Left ventricle myocardium inferior (tissue), 1 donor: ENCODE measurements at places on chromosomes 3 and 15. TPM values are rescaled to one million over a fixed set of nuclear protein-coding genes. Genes with fewer than 3 reads are reported as not detected.

Gene GFM1
- 60.5 TPM for total RNA-seq

Gene NDUFB4
- total RNA-seq, result 556 TPM

DNA sequence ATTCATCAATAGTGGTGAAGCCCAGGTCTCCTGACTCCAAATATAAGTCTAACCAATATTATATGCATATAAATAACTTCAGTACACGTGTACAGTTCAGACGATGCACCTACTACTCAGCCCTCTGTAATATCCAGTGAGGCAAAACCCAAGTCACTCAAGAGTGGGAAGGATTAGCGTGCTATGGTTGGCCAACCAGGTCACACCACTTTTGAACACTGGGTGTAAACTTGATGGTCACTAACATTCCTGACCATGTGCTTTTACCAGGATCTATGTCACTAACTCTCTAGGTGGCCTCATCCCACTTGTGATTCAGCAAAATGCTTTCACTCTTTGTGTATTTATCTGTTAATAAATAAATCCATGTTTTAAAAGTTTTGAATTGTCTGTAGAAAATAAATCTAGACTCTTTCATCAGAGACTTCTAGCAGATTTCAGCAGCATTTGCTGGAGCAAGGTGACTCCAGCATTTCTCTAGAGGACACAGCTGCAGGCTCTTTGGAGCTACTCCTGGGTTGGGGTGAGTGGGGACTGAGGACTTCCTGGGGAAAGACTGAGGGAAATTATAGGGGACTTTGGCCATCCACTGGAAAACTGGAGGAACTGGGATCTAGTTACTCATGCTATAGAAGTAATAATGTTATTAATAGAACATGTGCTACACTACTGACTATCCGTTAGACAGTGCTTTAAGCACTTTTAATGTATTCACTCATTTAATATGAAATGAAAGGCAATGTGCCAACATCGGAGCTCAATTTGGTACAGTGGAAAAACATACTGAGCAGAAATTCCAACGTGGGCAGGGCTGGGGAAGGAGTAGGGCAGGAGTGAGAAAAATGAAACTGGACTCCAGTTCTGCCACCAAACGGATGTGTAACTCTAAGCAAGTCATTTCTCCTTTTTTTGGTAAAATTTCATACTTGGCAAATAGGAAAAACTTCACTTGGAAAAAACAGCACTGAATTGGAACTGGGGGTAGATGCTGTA lies 97.9 kb downstream of the RORA start:
- DNase-seq, result no peak
- no peaks in the 10 kb centered on the region for H3K27me3 ChIP-seq
- no peak overlapping the region for H3K4me3 ChIP-seq

DNA sequence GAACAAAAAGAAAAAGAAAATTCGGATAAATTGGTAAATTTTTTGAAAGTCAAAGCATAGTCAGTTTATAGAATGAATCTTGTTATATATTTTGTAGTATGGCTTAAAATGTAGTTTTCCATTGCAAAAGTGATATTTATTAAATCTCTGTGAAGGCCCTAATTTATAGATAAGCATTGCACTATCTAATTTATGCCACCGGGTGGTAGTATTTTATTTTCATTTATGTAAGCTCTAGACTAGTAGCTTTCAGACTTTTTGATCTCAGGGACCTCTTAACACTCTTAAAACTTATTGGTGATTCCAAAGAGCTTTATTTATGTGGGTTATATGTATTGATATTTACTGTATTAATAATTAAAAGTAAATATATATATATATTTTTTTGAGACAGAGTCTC lies 133.9 kb upstream of the LRRFIP2 start:
- no peak overlapping the region for H3K4me3 ChIP-seq
- DNase-seq, result no peak
- H3K27me3 ChIP-seq, result no peaks in the 10 kb centered on the region
- peaks cover 25% of the 10 kb centered on the region for H3K36me3 ChIP-seq
- H3K27ac ChIP-seq, result no peak overlapping the region
- H3K4me1 ChIP-seq, result peaks cover 51% of the 10 kb centered on the region

DNA sequence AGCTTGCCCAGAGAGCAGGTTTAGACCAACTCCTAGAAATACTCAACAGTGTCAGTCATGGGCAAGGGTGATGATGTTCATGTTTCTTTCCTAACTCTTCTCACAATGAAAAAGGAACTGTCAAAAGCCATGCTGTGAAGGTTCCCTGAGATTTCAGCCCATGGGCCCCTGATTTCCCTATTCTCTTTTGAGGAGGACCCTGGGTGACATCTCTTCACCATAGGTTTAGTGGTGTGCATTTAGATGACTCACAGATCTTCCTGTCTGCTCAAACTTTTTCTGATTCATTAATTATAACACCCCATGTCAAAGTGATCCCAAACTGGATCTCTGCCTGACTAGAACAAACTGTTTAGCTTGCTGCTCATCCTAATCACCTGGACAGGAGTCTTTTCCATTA lies 108.0 kb downstream of the BBX start:
- H3K27me3 ChIP-seq, result no peaks in the 10 kb centered on the region
- no peak overlapping the region for H3K4me3 ChIP-seq
- H3K4me1 ChIP-seq, result peaks cover 50% of the 10 kb centered on the region
- H3K36me3 ChIP-seq, result no peaks in the 10 kb centered on the region

Gene IRAK2
- total RNA-seq, result 2.0 TPM

GRCh38 chr3:17307482-17307881 lies 422.7 kb downstream of the PLCL2 start:
- no peaks in the 10 kb centered on the region for H3K36me3 ChIP-seq
- no peak overlapping the region for H3K27ac ChIP-seq
- DNase-seq, result no peak
- H3K4me1 ChIP-seq, result peaks cover 7% of the 10 kb centered on the region

DNA sequence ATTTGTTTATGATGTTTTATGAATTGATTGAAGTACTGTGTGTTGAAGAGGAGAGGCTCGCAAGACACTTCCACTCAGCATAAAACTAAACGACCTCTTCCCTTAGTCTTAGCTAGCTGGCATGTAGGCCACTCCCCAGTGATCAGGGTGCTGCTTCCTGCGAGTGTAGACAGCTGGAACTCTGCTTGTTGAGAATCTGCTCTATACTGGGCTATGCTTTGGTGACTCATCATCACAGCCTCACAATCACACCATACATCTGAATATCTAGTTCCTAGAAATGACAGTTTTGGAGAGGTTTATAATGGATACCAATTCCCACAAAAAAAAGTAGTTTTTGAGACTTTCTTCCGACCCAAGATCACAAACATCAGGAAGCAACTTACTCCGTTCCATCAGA lies 1.5 kb upstream of the SLC24A5 start:
- H3K4me3 ChIP-seq, result no peak overlapping the region
- peaks cover 14% of the 10 kb centered on the region for H3K27me3 ChIP-seq
- no peaks in the 10 kb centered on the region for H3K36me3 ChIP-seq
- DNase-seq, result no peak

DNA sequence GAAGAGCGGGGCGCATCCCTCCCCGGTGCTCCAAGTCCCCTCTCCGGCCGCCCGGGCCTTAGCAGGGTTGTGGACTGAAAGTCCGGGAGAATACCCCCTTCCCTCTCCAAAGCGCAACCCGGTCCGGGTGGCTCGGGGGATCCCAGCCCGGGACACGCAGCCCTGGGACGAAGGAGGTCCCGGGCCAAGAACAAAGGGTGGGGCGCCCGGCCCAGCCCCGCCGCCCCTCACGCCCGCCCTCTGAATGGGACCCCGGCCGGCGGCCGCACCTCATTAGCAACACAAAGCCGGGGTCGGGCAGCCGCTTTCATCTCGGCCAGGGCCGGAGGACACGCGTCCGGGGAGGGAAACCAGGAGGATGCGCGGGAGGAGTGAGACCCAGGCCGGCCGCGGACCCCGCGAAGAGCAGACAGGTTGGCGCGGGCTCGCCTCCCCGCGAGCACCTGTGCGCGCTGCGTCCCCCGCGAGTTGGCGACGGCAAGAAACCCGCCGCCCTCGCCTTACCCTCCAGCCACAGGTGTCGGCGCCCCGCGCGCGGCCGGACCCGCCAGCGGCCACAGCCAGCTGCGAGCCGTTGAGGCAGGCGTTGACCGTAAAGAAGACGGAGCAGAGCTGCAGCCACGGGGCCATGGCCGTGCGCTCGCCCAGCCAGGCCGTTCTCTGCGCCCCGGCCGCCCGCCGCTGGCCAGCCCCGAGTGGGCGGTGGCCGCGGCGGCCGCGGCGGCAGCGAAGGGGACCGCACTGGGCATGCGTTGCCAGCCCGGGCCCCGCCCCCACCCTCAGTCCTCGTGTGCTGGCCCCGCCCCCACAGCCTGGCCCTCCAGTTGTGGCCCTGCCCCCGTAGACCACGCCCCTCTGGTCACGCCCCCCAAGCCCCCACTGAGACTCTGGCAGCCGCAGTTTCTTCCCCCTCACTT lies at the start of gene IL17RD:
Gene IL17RD (minus strand): TSS at position 697 of the 917 bp plus-strand sequence. CDS start 67 bp downstream, at position 630.
- H3K36me3 ChIP-seq, result no peaks in the 10 kb centered on the region
- peak within 1 kb of the TSS; percentile 97 for H3K4me3 ChIP-seq
- peak; percentile 87 for DNase-seq
- peak within 1 kb of the TSS; percentile 74 for H3K27ac ChIP-seq
